Vagina (tissue), 2 donors: ENCODE measurements at places on chromosomes 16 and 17.

DNA sequence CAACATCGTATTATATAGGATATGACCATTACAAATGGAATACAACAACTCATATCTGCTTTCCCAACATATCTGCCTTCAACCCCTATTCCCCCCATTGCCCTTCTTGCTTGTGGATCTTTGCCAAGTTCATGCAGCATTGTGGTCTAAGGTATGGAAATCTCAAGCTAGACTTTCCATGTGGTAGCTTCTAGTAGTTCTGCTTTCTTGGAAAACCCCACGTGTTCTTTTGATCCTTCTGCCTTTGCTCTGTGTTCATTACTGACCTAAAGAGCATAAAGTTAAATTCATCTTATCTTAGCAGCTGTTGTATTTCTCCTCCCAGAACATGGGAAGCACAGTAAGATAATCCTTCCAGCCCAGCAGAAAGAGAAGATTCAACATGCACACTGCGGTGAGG lies 202.0 kb upstream of the SALL1 start:
- H3K4me1 ChIP-seq, result no peaks in the 10 kb centered on the region
- H3K27ac ChIP-seq, result no peak overlapping the region
- no peak for DNase-seq
- no peaks in the 10 kb centered on the region for H3K27me3 ChIP-seq

- no peaks in the 10 kb centered on the region for H3K36me3 ChIP-seq
- no peak overlapping the region for H3K4me3 ChIP-seq
- no peak for DNase-seq
- H3K27ac ChIP-seq, result no peak overlapping the region
- H3K27me3 ChIP-seq, result no peaks in the 10 kb centered on the region
These were observed 8.6 kb downstream of the SARM1 start for GRCh38 chr17:28379814-28380801.

GRCh38 chr16:30372725-30373124 lies 1.9 kb upstream of the MYL11 start:
- H3K4me1 ChIP-seq, result peaks cover 38% of the 10 kb centered on the region
- H3K4me3 ChIP-seq, result no peak overlapping the region
- H3K36me3 ChIP-seq, result no peaks in the 10 kb centered on the region
- DNase-seq, result no peak
- H3K27me3 ChIP-seq, result no peaks in the 10 kb centered on the region
- no peak overlapping the region for H3K27ac ChIP-seq

DNA sequence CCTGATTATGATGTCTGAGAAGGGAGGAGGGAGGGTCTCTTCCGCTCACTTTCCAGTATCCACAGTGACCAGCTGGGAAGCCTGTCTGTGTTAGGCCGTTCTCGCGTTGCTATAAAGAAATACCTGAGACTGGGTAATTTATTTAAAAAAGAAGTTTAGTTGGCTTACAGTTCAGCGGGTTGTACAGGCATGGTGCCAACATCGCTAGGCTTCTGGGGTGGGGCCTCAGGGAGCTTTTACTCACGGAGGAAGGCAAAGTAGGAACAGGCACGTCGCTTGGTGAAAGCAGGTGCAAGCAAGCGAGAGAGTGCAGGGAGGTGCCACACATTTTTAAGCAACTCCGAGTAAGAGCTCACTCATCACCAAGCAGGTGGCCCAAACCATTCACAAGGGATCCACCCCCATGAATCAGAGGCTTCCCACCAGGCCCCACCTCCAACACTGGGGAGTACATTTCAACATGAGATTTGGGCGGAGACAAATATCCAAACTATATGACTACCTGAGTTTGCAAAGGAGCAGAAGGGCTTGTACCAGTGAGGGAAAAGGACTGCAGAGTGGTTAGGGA lies 137.5 kb downstream of the CCDC182 start:
- peaks cover 37% of the 10 kb centered on the region for H3K4me1 ChIP-seq
- H3K27ac ChIP-seq, result no peak overlapping the region
- DNase-seq, result no peak
- no peaks in the 10 kb centered on the region for H3K36me3 ChIP-seq

GRCh38 chr17:61225178-61225882 lies 174.3 kb upstream of the TBX2 start:
- no peak for DNase-seq
- H3K4me3 ChIP-seq, result no peak overlapping the region
- no peaks in the 10 kb centered on the region for H3K4me1 ChIP-seq
- H3K27ac ChIP-seq, result no peak overlapping the region
- H3K27me3 ChIP-seq, result no peaks in the 10 kb centered on the region

DNA sequence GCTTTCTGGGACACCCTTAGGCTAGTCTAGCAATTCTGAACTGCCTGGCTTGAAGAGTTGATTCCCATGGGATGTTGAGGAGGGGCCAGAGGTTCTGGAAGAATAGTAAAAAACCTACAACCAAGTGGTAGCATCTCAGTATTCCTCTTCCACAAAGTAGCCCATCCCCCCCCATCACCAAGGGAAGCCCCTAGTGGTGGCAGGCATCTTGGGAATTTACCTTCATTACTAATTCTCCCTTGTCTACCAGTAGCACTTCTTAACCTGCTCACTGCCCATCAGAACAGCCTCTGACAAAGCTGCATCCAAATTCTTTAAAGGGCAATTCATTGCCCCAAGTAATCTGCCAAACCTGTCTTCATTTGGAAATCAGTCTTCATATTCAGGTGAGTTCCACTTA lies 12.8 kb upstream of the RAB11FIP4 start:
- H3K36me3 ChIP-seq, result no peaks in the 10 kb centered on the region
- no peak for DNase-seq
- no peaks in the 10 kb centered on the region for H3K4me1 ChIP-seq

- H3K27ac ChIP-seq, result no peak overlapping the region
- no peak overlapping the region for H3K4me3 ChIP-seq
- peaks cover 15% of the 10 kb centered on the region for H3K4me1 ChIP-seq
- no peaks in the 10 kb centered on the region for H3K36me3 ChIP-seq
- no peaks in the 10 kb centered on the region for H3K27me3 ChIP-seq
- no peak for DNase-seq
These were observed 2.5 kb upstream of the C16orf87 start for GRCh38 chr16:46833460-46833800.

DNA sequence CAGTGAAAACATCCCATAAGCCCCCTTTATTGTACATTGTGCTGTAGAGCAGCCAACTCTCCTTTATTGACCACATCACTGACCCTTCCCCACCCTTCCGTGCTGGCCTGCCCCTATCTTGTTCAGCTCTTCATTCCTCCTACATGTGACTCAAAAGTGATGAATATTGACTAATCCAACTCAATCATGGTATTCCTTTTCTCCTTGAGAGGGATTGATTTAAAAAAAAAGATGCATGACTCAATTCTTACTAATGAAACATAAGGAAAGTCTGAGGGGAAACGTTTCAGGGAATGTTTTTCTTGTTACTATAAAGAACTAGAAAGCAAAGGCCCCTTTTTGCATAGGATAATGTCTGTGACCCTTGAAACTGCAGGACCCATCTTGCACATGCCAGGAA lies 125.2 kb upstream of the SOX9 start:
- DNase-seq, result no peak
- H3K27me3 ChIP-seq, result no peaks in the 10 kb centered on the region
- H3K4me1 ChIP-seq, result no peaks in the 10 kb centered on the region
- no peak overlapping the region for H3K27ac ChIP-seq
- H3K4me3 ChIP-seq, result no peak overlapping the region
- no peaks in the 10 kb centered on the region for H3K36me3 ChIP-seq

GRCh38 chr16:16014329-16015224 lies 65.2 kb downstream of the ABCC1 start:
- H3K4me3 ChIP-seq, result no peak overlapping the region
- no peaks in the 10 kb centered on the region for H3K27me3 ChIP-seq
- H3K4me1 ChIP-seq, result peaks cover 15% of the 10 kb centered on the region
- no peak for DNase-seq
- H3K36me3 ChIP-seq, result peaks cover 23% of the 10 kb centered on the region
- no peak overlapping the region for H3K27ac ChIP-seq

DNA sequence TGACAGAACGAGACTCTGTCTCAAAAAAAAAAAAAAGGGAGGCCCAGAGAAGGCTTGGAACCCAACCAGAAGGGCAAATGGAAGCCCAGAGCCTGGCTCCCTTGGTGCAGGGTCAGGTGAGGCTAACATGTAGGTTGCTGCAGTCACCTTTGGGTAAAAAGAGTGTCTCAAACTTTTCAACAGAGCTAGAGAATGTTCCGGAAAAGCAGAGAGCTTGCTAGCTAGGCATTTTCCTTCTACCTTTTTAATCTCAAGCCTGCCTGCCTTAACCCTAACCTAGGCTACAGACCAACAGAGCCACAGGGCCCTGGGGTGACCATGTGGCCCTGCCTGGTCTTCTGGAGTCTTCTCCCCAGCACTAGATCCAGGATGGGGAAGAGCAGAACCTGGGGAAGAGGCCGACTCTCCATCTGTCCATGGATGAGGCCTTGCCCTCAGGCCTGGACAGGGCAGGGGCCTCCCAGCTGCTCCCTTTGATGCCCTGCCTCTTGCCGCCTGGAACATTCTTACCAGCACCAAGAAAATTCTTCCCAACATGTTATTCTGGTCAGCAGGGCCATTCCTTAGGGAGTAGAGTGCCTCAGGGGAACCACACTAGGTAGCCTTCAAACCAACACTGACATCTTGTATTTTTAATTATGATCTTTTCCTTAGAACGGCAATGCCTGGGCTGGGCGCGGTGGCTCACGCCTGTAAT lies 30.1 kb downstream of the SLC43A2 start:
- DNase-seq, result no peak
- no peaks in the 10 kb centered on the region for H3K27me3 ChIP-seq
- H3K36me3 ChIP-seq, result no peaks in the 10 kb centered on the region
- no peaks in the 10 kb centered on the region for H3K4me1 ChIP-seq

DNA sequence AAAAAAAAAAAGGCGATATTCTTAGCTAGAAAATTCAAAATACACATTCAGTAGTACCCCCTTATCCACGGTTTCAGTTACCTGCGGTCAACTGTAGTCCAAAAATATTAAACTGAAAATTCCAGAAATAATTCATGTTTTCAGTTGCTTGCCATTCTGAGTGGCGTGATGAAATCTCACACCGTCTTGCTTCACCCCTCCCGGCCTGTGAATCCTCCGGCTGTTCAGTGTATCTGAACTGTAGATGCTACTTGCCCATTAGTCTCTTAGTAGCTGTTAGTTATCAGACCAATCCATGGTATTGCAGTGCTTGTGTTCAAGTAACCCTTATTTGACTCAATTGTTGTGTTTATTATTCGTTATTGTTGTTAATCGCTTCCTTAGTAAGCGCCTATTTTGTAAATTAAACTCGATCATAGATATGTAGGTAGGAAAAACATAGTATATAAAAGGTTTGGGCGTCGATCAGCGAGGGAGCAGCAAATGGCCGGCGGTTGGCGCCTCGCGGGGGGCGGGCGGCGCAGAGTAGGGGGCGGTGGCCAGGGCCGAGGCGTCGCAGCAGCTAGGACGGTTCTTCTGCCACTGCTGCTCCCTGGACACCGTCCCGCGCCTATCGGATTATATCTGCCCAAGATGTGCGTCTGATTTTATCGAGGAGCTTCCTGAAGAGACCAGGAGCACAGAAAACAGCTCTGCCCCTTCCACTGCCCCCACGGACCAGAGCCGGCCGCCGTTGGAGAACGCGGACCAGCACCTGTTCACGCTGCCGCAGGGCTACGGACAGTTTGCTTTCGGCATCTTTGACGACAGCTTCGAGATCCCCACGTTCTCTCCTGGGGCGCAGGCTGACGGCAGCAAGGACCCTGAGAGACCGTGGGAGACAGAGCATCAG lies 39.8 kb upstream of the AKAP1 start:
- DNase-seq, result no peak
- peak overlapping the region; percentile 49 for H3K4me3 ChIP-seq
- peaks cover 15% of the 10 kb centered on the region for H3K4me1 ChIP-seq
- no peaks in the 10 kb centered on the region for H3K36me3 ChIP-seq

DNA sequence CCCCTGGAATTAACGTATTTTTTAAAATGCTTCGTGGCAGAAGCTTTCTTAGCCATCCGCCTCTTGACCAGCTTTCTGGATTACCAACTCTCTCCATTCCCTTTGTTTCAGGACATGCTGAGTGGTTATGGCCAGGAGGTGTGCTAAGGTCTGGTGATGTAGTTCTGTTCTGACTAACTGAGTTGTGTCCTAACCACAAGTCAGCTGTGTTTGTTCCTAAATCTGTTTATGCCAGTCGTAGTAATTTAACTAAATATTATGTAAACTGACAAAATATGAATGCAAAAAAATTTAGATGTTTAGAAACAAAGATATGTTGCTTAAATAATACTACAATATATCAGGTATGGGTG lies 61.6 kb downstream of the MRTFB start:
- H3K27ac ChIP-seq, result no peak overlapping the region
- no peak for DNase-seq
- H3K4me3 ChIP-seq, result no peak overlapping the region
- no peaks in the 10 kb centered on the region for H3K36me3 ChIP-seq
- peaks cover 6% of the 10 kb centered on the region for H3K4me1 ChIP-seq

- peaks cover 6% of the 10 kb centered on the region for H3K4me1 ChIP-seq
- no peaks in the 10 kb centered on the region for H3K27me3 ChIP-seq
- DNase-seq, result no peak
- H3K27ac ChIP-seq, result no peak overlapping the region
- H3K4me3 ChIP-seq, result no peak overlapping the region
These were observed 90.8 kb downstream of the ADCY9 start for GRCh38 chr16:4025428-4025827.

GRCh38 chr16:5706211-5706610 lies 608.6 kb upstream of the EEF2KMT start:
- DNase-seq, result no peak
- no peaks in the 10 kb centered on the region for H3K36me3 ChIP-seq
- no peak overlapping the region for H3K27ac ChIP-seq
- no peaks in the 10 kb centered on the region for H3K4me1 ChIP-seq
- H3K4me3 ChIP-seq, result no peak overlapping the region

DNA sequence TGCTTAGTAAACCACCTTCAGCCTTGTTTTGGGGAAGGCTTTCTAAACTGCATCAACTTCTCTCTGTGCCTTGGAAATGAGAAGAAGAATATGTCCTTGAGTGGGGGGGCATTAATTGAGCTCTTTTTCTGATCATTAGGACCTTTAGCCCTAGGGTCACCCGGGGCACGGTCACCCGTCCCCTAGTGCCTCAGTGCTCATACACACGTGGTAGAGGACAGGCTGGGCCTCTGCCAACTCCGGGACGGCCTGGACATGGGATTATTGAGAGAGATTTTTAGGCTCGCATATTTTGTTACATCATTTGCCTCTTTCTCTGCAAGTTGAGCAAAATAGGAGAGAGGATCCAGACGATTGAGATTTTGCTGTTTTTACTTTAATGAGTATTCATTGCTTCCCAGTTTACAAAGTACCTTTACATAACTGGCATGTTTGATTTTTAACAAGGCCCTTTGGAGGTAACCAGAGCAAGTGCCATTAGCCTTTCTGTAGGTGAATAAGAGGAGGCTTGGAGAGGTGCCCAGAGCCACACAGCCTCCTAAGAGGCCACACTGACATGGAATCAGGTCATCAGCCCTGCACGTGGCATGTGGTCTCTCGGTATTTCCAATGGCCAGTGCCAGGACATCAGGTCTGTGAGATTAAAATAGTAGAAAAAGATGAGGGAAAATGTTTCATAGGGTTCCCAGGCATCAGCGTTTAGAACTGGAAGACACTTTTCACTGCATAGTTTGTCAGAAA lies 11.1 kb downstream of the PMM2 start:
- H3K27ac ChIP-seq, result no peak overlapping the region
- no peaks in the 10 kb centered on the region for H3K36me3 ChIP-seq
- H3K4me3 ChIP-seq, result no peak overlapping the region
- H3K4me1 ChIP-seq, result no peaks in the 10 kb centered on the region

GRCh38 chr17:64572682-64573154 lies 65.9 kb downstream of the CEP95 start:
- H3K4me1 ChIP-seq, result peaks cover 13% of the 10 kb centered on the region
- peak overlapping the region; percentile 48 for H3K27ac ChIP-seq
- H3K4me3 ChIP-seq, result no peak overlapping the region
- no peak for DNase-seq
